ENCODE measurements at places on chromosomes 7 and 10.

- no peak for DNase-seq
Observed at GRCh38 chr7:157616426-157616825, 279.6 kb downstream of the DNAJB6 start.

- no peak for DNase-seq
Observed at GRCh38 chr7:36748017-36748487, 23.8 kb upstream of the AOAH start.

- no peak for DNase-seq
Observed at GRCh38 chr10:21972584-21972983, 30.9 kb downstream of the DNAJC1 start.

GRCh38 chr7:24715661-24716479 lies 41.4 kb downstream of the GSDME start:
- no peak for DNase-seq

- no peak for DNase-seq
Observed at GRCh38 chr10:49688920-49689319, 9.5 kb downstream of the C10orf53 start.

DNA sequence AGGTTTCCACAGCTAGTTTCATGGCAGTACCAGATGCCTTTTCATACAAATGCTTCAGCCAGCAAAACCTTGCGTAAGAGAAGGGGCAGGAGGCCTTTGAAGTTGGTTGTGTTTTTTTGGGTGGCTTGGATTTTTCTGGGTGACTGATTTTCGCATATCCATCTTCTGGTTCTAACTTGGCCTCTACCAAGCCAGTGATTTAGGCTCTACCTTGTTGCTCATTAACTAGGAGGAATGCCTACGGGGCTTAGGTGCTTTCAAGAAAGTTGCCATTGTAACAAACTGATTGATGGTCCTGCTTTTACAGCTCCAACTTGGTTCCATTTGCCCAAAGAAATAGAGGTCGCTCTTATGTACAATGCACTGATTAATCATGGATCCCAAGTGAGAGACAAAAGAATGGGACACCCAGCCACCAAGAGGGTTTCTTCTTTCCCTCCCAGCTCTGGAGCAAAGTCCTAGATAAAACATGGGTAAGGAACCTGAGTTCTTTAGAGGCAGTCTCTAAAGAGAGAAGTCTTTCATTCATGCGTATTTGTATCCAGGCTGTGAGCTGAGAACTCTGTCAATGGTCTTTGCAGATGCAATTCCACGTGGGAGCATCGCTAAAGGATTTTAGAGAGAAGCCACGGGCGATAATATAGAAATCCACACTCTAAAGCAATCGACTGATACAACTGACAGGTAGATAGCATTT lies 92.1 kb upstream of the FGFR2 start:
- DNase-seq, result no peak

DNA sequence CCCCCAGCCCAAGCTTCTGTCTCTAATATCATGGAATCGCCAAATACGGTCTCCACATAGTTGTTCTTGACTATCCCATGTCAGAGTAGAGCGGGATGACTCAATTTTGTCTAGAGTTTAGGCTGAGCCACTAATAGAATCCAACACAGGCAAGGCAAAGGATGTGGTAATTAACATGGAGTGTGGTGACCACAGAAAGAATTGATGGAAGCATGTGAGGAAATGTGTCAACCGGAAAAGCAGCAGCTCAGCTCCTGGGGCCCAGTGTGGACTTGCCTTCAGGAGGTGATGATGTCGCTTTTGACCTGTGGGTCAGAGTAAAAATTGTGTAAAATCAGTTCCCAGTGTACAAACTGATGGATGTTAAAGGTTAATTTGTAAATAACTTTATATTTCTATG lies 139.3 kb upstream of the KLF6 start:
- no peak for DNase-seq

- DNase-seq, result no peak
Observed at GRCh38 chr10:101683276-101683675, 11.7 kb downstream of the FBXW4 start.

- DNase-seq, result no peak
Observed at GRCh38 chr10:47206449-47207280, 93.3 kb upstream of the GDF10 start.

- no peak for DNase-seq
Observed at GRCh38 chr7:155774947-155775346, 37.3 kb downstream of the SHH start.

- no peak for DNase-seq
Observed at GRCh38 chr7:127383123-127383835, 9.2 kb downstream of the ZNF800 start.
